ENCODE measurements at places on chromosomes 7 and 10.

- DNase-seq = no peak
Measured at GRCh38 chr7:85713171-85713570, 526.3 kb upstream of the SEMA3D start.

GRCh38 chr7:119959811-119960210 lies 313.2 kb upstream of the KCND2 start:
- DNase-seq = no peak

DNA sequence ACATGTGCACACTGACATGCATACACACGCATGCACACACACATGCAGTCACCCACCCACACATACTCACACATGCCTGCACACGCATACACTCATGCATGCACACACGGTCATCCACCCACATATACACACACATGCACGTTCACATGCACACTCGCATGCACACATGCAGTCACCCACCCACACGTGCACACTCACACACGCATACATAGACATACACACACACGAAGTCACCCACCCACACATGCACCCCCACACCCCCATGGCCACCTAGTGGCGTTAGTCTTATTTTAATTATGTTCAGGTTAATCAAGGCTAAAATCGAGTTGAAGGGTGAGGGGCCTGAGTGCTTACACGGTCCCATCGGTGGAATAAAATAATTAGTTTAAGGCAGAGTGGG lies 96.8 kb downstream of the DNAJB6 start:
- DNase-seq = no peak

DNA sequence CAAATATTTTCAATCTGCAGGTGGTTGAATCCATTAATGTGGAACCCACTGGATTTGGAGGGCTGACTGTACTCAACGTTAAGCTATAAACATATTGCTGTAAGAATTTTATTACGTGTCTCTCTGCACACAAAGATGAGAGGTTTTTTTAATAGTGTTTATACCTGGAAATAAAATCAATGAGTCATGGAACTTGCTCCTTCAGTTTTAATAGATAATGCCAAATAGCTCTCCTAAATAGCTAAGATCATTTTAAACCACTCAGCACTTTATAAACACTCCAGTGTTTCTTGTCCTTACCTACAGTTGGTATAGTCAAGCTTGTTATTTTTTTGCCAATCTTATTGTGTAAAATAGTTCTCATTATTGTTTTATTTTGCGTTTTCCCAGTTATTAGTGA lies 455.6 kb upstream of the FZD8 start:
- no peak for DNase-seq

DNA sequence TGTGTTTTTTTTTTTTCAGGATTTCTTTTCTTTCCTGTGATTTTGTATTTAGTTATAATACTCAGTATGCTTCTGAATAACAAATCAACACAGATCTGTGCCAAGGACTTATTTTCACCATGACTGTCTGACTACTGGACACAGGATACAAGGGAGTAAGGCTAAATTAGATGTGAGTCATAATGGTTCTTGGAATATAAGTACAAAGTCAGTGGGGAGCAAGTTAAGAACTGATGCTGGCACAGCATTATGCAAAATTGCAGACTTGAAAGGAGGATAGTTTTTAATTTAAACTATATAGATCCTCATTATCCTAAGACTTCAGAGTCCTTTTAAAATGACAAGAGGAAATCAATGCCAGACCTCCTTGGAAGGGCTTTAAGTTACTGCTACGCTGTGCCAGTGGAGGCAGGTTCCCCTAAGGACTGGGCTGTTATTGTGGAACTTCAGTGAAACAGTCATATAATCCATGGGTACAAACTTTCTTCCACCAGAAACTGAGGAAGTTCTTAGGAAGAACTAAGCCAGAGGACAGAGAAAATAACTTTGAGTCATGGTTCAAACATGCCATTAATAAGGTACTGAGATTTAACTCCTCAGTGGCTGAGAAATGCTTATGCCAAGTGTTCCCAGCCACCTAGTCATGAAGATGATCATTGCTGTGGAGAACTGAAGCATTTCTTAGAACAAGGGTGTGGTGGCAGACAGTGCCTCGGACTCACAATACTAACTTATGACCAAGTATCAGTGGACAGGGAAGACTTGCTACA lies 531.2 kb downstream of the HTR7 start:
- no peak for DNase-seq

- DNase-seq = no peak
Measured at GRCh38 chr10:33109384-33109783, 151.4 kb upstream of the ITGB1 start.

DNA sequence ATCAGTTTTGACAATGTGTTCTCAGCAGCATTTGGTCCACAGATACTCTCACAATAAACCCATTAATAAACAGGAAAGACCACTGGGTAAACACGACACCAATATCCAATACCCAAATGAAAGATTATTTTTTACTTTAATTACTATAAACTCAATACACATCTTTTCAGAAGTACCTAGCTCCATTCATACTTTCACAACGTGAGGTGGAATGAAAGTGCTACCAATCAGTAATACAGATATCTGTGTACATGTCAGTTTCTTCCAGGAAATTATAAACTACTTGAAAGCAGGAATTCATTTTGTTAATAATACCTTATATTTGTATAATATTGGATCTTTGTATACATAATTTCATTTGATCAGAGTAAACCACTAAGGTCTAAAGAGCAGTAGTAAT lies 11.9 kb downstream of the CDK6 start:
- no peak for DNase-seq

GRCh38 chr10:101602761-101603398 lies 14.8 kb downstream of the DPCD start:
- peak; percentile 91 for DNase-seq

DNA sequence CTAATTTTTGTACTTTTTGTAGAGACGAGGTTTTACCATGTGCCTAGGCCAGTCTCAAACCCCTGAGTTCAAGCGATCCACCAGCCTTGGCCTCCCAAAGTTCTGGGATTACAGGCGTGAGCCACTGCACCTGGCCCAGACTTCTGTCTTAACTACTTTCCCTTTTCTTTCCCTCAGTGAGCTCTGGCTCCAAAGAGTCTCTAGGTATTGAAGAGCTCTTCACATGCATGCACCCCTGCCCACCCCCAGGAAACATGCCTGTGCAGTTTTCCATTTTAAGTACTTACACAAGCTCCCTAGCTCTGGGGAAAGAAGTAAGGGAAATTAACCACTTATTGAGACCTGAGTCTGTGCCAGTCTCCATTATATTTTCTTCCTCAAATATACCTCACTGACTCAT lies 2.0 kb downstream of the MYOZ1 start:
- no peak for DNase-seq

DNA sequence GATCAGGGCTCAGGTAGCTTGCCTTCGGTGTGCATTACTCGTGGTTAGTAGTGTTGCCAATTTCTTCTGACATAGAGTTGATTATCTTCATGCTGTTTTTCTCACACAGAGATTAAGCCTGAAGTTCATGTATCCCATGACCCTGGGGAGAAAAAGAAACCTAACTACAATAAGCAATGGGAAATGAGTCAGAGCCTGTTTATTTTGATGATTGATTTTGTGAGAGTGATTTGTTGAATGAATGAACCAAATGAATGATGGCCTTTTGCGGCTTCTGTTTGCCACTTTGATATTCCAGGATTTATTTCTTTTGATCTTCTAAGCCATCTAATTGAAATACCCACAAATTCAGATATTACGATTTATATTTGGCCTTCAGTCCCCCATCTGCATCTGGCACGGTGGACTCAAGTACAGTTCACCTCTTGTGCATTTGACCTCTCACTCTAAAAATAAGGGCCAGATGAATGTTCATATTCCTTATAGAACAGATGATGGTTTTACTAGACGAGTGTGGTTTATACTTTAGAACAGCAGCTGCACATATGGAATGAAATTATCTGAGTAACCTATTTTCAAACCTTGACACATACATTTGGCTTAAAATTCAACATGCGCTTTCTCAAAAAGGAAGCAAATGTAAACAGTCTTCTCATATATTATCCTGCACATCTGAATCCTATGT lies 110.7 kb downstream of the PLCE1 start:
- DNase-seq = no peak

- no peak for DNase-seq
Measured at GRCh38 chr10:71201849-71202248, 10.5 kb upstream of the UNC5B start.

DNA sequence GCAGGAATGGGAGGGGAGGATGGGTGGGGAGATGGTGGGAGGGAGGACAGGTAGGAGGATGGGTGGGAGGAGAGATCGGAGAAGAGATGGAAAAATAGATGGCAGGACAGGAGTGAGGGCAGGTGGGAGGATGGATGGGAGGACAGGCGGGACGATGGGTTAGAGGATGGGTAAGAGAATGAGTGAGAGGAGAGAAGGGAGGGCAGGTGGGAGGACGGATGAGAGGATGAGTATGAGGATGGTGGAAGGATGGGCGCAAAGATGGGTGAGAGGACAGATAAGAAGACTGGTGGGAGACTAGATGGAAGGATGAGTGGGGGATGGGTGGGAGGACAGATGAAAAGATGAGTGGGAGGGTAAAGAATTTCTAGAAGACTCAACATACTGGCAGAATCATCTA lies 438.6 kb downstream of the PLXNA4 start:
- no peak for DNase-seq

GRCh38 chr10:12130237-12130872 lies 878 bp downstream of the SEC61A2 start:
- DNase-seq = peak; percentile 88

DNA sequence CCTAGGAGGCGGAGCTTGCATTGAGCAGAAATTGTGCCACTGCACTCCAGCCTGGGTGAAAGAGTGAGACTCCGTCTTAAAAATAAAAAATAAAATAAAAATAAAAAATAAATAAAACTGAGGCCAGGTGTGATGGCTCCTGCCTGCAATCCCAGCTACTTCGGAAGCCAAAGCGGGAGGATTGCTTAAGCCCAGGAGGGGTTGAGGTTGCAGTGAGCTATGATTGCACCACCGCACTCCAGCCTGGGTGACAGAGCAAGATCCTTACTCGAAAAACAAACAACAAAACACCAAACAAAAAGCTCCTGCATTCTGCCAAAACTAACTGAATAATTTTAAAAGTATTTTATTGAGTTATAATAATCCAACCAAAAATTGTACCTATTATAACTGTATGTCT lies 36.2 kb downstream of the AGAP4 start:
- no peak for DNase-seq

DNA sequence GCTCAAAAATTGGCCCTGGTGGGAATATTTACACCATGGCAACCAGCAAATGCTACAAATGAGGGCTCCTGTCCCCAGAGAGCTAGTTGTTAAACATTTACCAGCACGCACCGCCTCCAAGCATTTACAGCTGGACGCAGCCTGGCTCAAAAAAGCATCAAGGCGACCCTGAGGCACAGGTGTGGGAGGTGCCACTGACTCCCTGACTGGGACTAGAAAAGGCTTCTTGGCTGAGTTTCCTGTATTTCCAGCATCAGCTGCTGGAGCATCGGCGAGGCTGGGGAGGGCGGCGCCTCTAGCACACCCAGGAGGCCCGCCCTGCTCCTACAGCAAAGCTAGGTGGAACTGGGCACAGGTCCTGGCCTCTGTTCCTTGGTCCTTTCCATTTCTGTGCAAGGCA lies 43.5 kb upstream of the ZRANB1 start:
- no peak for DNase-seq

DNA sequence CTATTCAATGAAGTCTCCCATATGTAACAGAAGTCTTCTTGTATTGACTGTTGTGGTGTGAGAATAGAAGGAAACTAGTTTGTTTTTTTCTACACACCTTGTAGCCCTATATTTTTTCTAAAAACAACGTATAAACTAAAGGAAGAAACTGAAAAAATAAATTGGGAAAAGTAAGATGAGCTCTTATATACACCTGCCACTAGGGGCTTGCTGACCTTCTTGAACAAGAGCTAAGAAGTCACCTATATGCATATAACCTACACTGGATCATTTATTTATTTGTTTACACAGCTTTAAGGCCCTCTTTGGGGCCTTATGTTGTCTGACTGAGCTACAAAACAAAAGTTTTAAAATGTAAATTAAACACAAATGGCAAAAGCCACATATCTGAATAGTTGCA lies 383.0 kb downstream of the HPSE2 start:
- DNase-seq = peak; percentile 41

DNA sequence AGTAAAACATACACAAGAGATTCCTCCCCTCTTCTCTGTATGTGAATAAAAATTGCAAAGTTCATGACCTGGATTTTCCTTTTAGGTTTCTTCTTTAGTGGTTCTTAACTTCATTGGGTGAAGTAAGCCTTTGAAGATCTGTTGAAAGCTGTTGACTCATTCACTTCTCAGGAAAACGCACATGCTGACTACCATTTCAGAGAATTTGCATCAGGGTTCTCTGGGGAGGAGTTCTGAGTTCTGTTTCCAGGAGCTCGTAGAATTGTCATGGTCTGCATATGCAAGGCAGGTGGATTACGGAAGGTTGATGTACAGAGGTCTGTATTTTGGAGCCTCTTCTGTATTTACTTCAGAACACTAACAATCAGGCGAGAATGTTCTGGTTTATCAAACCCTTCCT lies 962 bp upstream of the SLC26A4 start:
- DNase-seq = no peak

DNA sequence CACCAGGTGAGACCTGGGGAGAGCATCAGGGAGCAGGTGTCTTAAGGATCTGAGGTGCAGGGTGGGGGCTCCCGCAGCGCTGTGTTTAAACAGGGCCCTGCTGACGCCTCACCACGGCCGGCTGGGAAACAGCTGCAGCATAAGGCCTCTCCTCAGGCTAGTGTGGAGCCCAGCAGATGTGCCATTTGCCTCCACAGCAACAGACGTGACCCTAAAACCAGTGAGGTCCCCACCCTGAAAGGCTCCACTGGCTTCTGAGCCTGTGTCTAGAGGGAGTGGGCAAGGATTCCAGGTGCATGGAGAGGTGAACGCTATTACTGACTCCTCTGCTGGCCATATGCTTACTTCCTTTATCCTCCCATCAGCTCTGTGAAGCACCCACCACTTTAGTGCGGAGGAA lies 47.8 kb downstream of the SYPL1 start:
- no peak for DNase-seq

GRCh38 chr7:49294611-49295010 lies 370.3 kb downstream of the CDC14C start:
- DNase-seq = no peak

- DNase-seq = peak; percentile 68
Measured at GRCh38 chr10:69044546-69044945, 43.4 kb upstream of the SRGN start.

Data from hematopoietic multipotent progenitor cell treated with erythropoietin and hydrocortisone succinate and interleukin-3 and kit ligand, for 6 days (in vitro differentiated cells).